ENCODE measurements at places on chromosomes 6 and 20. TPM values are rescaled to one million over a fixed set of nuclear protein-coding genes. Genes with fewer than 3 reads are reported as not detected.

RSPO3 gene
- total RNA-seq = not detected

TINAG gene
- not detected for total RNA-seq

SIRPD gene
- not detected for total RNA-seq

NFATC2 gene
- total RNA-seq = 44.3 TPM

TBX18 gene
- not detected for total RNA-seq

STK38 gene
- total RNA-seq = 30.4 TPM

OR12D3 gene
- not detected for total RNA-seq

HFE gene
- 0.89 TPM for total RNA-seq

BPIFA1 gene
- not detected for total RNA-seq

WFDC5 gene
- not detected for total RNA-seq
